ENCODE measurements at places on chromosomes 3 and 15.

GRCh38 chr3:173932624-173933023 is 535.1 kb downstream of the NLGN1 start:
- DNase-seq: no peak

- no peak for DNase-seq
Measured at GRCh38 chr3:50749822-50750221, 75.1 kb downstream of the DOCK3 start.

DNA sequence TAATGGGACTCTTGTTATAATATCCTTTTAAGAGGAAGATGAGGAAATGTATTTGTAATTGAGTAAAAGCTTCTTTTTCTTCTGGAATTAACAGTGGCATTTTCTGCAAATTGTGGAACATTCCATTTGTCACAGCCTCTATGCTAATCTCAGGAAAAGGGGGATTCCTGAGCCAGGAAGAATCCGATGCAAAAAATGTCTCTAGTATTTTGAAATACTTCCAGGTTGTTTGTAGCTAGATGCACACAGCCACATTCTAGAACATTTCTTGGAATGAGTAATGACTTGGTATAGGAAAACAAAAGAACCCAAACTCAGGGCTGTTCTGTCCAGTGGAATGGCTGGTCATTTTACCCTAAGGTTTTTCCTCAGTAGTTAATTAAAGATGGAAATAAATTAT is 98.5 kb upstream of the SLC2A2 start:
- no peak for DNase-seq

DNA sequence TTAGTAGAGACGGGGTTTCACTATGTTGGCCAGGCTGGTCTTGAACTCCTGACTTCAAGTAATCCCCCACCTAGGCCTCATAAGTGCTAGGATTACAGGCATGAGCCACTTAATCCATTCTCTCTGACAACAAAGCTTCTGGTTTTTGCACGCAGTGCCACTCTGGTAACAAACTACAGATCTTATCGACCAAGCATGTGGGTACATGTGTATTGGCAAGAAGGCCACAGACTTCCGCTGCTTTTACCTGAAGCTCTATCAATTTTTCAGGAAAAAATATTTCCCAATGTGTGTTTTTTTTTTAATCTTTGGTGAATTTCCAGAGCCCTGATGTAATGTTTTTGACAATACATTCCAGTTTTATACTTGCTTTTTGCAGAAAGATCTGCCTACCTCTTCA is 182.5 kb downstream of the PCCB start:
- DNase-seq: no peak

- no peak for DNase-seq
Measured at GRCh38 chr3:160447544-160447943, 2.0 kb downstream of the TRIM59 start.

DNA sequence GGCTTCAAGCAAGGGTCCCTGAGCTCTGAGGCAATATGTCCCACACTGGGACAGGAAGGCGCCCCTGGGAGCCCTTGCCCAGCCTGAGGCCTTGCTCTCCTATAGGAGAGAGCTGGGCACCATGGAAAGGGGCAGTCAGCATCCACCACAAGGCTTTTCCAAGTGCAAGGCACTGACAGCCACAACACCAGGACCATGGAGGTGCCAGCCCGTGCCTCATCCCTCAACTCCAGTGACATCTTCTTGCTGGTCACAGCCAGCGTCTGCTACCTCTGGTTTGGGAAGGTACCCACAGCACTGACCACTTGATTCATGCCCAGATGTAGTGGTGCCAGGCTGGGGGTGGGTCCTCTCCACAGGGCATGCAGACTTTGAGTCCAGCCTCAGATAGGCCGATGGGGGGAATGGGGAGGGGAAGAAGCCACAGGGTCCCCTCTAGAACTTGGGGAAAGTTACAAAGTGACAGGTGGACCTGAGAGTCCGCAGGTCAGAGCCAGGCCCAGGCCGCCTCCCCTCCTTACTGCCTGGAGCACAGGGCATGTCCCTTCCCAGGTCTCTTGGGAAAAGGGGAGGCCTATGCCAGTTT is 11.8 kb downstream of the VILL start:
- DNase-seq: no peak

DNA sequence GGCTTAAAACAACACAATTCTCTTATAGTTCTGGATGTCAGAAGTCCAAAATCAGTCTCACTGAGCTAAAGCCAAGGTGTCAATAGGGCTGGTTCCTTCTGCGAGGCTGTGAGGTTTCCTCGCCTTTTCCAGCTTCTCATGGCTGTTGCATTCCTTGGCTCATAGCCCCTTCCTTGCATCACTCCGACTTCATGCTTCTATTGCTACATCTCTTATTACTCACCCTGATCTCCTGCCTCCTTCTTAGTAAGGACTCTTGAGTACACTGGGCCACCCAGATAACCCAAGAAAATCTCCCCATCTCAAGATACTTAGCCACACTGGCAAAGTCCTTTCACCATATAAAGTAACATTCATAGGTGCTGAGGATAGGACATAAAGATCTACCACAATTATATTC is 193.9 kb downstream of the ADAMTS17 start:
- DNase-seq: no peak

- no peak for DNase-seq
Measured at GRCh38 chr3:184218814-184219213, 10.6 kb upstream of the VWA5B2 start.

- no peak for DNase-seq
Measured at GRCh38 chr3:191987831-191988350, 526.9 kb downstream of the PYDC2 start.

GRCh38 chr15:77831986-77832385 is 199.3 kb upstream of the LINGO1 start:
- no peak for DNase-seq

- no peak for DNase-seq
Measured at GRCh38 chr3:13135811-13136321, 62.6 kb upstream of the IQSEC1 start.

GRCh38 chr15:69131362-69132220 is 28.8 kb upstream of the GLCE start:
- no peak for DNase-seq

DNA sequence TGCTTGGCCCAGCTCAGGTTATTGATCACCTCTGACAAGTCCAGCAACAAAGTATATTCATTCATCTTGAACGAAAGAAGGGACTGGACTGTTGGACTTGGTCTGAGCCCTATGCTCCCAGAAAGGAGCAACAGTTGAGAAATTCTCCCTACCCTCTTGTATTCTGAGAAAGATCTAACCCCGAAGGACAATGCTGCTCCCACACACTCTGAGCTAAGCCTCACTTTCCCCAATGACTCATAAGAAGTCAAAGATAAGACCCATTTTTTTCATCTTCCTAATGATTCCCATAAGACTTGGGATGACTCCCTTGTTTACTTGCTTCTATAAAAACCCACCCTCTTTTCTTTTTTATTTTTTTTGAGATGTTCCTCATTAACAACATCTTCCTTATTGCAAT is 549.4 kb upstream of the MDFIC2 start:
- DNase-seq: no peak

GRCh38 chr3:188283347-188283746 is 129.4 kb downstream of the LPP start:
- DNase-seq: no peak

DNA sequence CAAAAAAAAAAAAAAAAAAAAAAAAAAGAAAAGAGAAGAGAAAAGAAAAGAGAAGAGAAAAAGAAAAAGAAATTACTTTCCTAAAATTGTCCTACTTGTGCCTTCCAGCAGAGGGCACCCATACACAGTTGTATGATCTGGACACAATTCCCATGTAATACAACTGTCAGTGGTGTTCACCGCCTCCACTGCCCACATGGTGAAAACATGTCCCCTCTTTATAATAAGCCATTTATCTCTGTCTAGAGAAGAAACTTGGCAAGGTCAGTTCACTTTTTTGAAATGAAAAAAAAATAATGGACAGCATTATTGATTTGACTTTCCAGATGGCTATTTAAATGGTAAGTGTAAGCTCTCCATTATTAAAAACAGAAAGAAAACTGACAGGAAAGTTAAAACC is 459.4 kb downstream of the GBE1 start:
- DNase-seq: peak; percentile 12

GRCh38 chr3:149018247-149018646 is 26.9 kb downstream of the GYG1 start:
- DNase-seq: no peak

DNA sequence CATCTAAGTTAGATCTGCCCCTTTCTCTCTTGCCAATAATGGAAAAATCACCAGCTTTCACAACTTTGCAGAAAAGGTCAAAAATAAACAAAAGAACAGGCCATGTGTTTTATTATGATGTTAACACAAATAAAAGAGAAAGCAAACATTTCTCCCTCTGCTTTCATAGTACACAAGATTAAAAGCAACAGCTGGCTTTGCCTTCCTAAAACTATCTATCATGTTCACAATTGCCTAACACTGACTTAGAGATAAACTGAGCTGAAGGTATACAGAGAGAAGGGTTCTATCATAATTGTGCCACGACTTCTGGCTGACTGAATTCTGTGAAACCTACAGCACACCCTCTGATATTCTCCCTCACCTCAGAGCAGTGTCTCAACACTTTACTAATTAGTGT is 29.4 kb downstream of the AADAC start:
- no peak for DNase-seq

GRCh38 chr3:39137991-39138803 is 15.2 kb downstream of the CSRNP1 start:
- no peak for DNase-seq

DNA sequence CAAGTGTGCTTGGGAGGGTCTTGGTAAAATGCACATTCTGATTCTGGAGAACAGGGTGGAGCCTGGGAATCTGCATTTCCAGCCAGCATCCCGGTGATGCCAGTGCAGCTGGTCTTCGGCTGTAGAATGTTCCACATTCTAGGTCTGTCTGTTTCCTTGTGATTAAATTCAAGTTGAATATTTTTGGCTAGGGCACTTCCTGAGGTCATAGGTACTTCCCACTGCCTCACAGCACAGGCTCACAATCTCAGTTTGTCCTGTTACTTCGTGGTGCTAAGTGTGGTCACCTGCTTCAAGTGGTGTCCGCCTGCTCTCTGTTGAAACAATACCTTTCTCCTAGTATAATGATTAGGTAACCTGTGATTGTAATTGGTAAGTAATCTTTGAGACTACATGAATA is 40.1 kb downstream of the FLNB start:
- peak; percentile 63 for DNase-seq

- DNase-seq: no peak
Measured at GRCh38 chr3:179958143-179958542, 78.6 kb downstream of the PEX5L start.

GRCh38 chr3:30418443-30418842 is 188.0 kb upstream of the TGFBR2 start:
- DNase-seq: no peak

- no peak for DNase-seq
Measured at GRCh38 chr3:126464093-126464492, 11.6 kb downstream of the ZXDC start.

DNA sequence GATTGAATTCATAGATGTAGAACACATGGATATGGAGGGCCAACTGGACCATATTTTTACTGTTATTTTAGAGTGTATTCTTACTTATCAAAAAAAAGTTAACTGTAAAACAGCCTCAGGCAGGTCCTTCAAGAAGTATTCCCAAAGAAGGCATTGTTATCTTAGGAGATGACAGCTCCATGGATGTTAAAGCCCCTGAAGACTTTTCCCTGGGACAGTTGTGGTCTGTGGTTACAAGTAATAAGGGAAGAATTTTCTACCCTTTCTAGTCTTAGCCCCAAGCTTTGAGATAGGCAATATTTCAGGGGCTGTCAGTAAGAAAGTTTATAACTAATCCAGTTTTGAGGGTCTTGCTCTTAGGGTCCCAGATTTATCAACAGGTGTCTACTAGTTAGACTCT is 62.5 kb downstream of the LRRC49 start:
- DNase-seq: no peak

GRCh38 chr3:36957862-36958686 is 13.2 kb upstream of the TRANK1 start:
- peak; percentile 55 for DNase-seq

GRCh38 chr3:112074616-112075497 is 11.3 kb upstream of the C3orf52 start:
- peak; percentile 39 for DNase-seq

GRCh38 chr3:19881036-19881435 is 53.0 kb downstream of the EFHB start:
- no peak for DNase-seq

DNA sequence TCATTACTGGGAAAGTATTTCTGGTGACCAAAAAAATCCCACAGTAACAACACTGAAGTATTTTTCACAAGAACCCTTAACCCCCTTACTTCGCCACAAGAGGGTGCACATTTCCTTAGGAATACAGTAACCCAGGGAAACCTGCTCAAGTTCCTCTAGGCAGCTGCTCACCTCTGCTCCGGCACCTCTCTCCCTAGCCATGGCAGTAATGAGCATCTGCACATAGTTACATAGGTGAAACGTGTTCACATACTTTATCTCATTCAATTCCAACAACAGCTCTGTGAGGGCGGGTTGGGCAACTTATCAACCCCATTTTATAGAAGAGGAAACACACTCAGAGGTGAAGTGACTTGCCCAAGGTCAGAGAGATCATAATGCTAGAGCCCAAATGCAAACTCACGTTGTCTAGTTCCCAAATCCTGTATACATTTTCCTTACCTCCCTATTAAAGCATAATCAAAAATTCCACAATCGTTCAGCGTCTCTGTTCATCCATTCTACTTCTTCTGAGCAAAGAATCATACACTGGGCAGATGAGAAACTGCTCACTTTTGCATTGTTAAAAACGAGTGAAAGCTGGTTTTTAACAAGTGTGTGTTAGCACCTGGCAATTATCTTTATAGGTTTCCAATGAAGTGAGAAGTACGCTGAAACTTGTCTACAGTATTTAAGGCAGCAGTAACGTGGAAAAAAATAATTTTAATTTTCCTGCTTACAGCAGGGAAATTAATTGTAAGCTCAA is 90.7 kb downstream of the IGF2BP2 start:
- DNase-seq: peak; percentile 93

DNA sequence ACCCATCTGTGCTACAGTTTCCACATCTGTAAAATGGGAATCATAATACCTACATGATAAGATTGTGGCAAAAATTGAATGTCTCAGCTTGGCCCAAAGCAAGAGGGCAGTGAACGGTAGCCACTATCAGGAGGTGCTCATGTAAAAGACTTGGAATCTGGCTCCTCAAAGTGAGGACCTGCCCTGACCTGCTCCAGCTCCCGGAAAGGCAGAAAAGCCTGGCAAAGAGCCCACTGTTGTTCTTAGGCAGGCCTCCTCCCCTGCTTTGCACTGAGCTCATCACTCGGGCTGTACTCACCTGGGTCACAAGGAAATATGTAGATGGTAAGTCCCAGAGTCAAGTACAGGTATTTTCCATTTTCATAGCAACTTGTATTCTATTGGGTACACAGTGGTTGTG is 250.7 kb upstream of the TBL1XR1 start:
- no peak for DNase-seq

DNA sequence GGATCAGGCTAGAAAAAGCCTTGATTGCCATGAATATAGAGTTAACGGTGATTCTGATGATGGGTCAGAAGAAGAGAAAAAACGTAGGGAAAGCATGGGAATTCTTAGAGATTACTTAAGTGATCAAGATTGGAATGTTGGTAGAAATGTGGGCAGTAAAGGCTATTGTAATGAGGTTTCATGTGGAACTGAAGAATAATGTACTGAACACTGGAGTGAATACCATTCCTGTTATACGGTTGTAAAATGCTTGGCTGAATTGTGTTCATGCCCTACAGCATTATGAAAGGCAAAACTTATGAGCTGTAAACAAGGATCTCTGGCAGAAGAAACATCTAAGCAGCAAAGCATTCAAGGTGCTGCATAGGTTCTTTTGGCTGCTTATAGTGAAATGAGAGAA is 414.1 kb upstream of the CBLB start:
- DNase-seq: no peak
